Ureter (tissue), 1 donor: ENCODE measurements at places on chromosomes 4 and X. TPM values are rescaled to one million over a fixed set of nuclear protein-coding genes. Genes with fewer than 3 reads are reported as not detected.
A peak's percentile ranks its signal among the peaks of the same experiment; 100 is the strongest.

IL15 gene
- total RNA-seq: 7.0 TPM

GRCh38 chrX:21831496-21831895 lies 7.9 kb upstream of the MBTPS2 start:
- no peak for DNase-seq

DNA sequence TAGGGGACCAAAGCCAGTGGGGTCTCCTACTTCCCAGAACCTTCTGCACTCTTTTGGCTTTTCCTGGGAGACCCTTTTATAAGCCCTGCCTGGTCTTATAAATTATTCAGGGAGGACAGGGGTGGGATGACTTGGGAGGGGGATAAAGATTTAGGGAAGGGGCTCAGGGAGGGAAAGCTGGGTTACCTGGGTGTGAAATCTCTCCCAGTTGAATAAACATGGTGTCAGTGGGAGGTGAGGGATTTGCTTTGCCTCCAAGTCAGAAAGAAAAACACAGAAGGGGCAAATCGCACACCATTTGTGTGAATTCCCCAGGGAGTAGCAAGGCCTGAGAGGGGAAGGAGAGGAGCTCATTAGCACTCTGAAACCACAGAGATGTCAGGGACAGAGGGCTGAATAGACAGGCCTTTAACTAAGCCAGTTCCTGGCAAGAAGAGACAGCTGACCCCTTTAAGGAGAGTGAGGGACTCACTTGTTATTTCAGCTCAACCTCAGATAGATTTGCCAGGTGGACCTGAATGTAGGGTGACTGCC lies at the start of gene RIPPLY1:
RIPPLY1 (minus strand) TSS at position 51 of the 534 bp plus-strand sequence. CDS start 54 bp downstream, outside the sequence.
- no peak for DNase-seq

GABRE gene
- total RNA-seq: 97.8 TPM

GRCh38 chr4:151940291-151940690 lies 179.5 kb upstream of the GATB start:
- no peak for DNase-seq

GRCh38 chr4:907691-908425 lies 24.3 kb downstream of the GAK start:
- DNase-seq: no peak

- DNase-seq: no peak
These were observed 128.4 kb upstream of the TBL1X start for GRCh38 chrX:9336456-9336855.

DNA sequence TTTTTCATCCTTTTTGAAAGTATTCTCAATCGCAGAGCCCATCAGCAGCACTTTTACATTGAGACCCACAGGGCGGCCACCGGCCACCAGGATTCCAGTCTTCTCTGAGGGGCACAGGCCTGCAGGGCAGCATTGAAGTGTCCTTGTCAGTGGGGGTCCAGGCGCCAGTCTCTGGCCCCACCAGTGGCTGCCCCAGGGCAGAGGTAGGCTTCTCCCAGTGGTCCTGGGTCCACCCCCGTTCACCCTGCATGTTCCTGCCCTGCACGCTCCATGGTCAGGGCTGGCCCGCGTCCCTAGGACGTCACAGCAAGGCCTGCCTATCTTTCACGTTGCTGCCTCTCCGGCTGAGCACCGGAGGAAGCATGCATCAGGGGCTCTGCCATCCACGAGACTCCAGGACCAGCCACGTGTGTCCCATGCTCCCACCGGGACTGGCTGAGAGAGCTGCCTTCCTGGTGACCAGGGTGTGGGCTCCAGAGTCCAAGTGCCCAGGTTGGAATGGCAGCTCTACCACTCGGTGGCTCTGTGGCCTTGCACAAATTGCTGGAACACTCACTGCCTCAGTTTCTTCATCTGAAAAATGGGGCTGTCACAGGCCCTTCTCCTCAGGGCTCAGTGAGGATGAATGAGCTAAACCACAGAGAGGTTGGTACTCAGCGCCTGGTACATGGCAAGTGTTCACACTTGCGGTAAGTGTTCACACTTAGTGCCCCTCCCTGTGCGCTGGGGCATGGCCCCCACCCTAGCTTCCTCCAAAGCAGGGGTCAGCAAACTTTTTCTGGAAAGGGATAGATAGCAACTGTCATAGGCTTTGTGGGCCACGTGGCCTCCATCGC lies 30.7 kb upstream of the JAKMIP1 start:
- DNase-seq: no peak

DNA sequence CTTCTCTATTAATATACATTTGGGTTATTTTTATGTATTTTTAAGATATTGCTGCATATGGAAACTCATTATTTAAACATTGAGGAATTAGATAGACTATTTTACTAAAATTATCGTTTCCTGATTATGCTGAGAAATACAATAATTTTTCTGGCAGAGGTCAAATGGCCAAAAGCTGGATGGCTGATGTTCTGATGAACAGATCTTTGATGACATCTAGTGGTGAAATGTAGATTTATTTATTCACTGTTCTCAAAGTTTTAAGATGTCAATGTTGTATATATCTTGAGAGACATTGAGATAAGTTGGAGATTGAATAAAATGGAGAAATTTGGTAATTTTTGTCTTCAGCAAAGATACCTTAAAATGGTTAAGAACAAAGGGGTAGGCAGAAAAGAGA lies 96.2 kb downstream of the UGT8 start:
- DNase-seq: no peak

PPP4R3C gene
- total RNA-seq: not detected

DNA sequence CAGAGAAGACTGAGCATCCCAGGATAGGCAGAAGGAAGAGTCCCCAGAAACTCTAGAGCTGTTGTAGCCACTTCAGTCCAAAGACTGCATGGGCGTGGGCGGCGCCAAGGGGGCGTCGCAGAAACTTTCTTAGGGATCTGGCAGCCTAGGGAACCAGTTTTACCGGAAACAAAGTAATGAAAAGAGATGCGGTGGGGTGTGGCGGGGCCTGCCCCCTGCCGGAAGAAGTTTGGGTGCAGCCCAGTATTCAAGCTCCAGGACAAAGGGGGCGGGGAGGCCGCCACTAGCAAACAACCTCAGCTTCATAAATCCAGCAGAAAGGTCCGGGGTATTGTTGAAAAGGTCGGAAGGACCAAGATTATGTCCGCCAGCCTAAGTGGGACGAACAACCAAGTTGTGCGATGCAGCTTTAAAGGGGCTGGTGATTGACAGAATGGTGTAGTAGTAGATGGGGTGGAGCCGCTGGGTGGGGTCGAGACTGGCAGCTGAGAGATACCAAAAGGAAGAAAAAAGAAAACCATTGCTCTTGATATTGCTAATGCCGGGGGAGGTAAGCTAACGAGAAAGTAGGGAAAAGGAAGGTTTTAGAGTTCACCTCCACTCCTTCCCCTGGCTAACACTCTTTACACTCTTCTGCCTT lies 190.5 kb downstream of the RRAGB start:
- peak; percentile 75 for DNase-seq

GRCh38 chr4:39855909-39856512 lies 121.7 kb downstream of the PDS5A start:
- DNase-seq: no peak
